ENCODE measurements at places on chromosomes 1 and 21.

DNA sequence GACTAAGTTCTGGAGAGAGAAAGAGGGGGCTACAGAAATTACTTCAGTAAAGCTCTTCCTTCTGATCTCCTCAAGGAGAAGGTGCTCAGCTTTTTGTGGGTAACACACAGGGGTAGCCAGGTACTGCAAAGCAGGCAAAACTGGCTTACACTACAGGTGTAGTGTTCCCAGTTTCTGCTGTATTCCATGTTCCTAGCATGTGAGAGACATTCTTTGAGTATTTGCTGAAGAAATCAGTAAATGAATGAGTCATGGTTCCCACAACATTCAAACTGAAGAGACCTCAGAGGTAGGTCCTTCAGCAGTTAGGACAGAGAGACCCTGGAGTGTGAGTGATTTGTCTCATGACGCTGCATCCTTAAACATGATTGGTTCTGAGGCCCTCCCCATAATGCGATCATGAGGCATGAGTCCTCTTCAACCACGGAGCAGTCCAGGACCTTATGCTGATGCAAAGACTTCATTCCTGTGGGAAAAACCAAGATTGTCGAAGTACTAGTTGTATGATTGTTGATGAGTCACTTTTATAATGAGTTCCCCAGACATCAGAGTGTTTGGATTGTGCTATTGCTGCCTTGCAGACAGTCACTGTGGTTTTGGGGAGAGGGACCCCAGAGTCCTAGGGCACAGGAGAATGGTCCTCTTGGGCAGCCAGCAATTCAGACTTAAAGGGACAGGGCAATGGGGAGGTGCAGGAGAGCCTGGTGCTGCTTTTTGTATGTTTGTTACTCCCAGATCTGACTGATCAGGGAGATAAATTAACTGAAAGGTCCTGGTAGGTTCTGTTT, 2.7 kb upstream of the OR10J4 start:
- no peak for DNase-seq

DNA sequence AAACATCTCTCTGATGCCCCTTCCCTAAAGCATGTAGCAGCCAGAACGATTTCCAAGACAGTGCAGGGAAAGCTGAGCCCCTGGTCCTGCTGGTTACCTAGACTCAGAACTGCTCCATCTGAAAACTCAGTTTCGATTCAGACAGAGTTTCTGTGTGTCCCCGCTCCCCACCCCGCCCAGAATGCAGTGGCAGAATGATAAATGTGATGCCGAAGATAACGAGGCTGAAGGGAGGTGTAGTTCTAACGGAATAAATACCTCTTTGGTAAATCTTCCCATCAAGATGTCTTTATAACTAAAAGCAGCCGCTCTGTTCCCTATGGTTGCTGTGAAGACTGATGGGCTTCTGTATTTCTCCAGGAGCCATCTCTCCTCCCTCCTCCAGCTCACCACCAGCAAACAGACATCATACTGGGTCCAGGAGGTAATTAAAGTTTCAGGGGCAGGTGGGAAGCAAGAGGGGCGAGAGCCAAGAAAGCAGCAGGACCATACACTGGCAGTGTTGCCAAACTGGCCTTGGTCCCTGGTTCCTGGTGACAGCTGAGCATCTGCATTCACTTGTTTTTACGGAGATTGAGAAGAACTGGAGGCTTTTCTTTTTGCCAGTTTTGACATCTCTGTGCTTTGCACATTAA, 76.9 kb downstream of the DDX20 start:
- no peak for DNase-seq

DNA sequence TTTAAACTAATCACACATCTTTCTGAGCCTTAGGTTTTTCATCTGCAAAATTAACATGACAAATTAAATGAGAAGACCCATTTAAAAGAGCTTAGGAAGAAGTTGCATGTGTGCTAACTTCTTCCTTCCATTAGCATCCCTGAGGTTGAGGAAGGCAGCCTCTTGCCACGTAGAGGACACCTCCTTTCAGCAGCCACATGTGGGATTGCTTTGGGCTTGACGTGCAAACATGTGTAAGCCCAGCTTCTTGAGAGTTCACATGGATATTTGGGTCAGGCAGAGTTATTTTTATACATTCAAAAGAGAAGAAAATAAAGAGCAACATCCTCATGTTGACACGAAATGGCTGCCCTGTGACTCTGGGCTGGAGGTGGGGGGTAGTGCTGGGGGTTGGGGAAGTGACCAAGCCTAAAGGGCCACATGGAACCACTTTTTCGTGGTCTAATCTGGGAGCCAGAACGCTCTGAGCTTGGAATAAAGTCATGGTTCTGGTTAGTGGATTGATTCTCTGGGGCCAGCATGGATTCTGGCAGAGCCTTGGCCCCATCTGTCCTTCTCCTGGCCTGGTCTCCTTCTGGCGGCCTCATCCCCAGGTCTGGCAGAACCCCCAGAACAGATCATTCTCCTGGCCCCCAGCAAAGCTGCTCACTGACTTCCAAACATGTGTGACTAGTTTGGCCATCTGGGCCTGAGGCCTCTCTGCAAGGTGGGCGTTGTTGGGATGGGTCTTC, 137.1 kb upstream of the USP24 start:
- DNase-seq: no peak

- DNase-seq: no peak
Measured at GRCh38 chr1:230334447-230334837, 91.7 kb downstream of the PGBD5 start.

DNA sequence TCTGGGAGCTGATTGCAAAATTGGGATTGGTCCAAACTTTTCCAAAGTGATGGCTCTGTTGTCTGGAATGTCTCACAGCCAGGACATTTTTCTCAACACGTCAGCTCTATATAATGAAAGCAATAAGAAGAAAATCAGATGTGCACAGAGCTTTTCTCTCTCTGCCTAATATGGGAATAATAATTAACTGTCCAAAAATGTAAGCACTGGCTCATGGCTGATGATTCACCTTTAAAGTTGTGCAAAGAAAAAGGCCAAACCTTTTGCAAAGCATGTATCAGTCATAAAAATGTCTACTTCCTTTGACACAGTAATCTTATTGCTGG, 30.4 kb downstream of the ZNF281 start:
- DNase-seq: no peak

DNA sequence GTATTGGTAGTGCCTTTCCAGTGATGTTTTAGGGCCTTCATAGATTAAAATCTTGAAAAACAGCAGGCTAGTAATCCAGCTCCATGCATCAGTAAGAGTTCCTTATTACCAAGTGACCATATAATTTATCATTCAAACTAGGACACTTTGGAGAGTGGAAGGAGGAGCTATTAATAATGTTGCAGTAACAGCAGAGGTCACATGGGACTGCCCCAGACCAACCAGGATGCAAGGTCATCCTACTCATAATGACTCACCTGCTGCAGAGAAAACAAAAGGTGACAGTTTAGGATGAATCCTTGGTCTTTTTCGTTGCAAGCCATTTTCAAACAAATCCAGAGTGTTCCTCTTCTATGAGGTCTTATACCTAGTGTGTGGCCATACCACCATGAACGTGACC, 187.4 kb downstream of the NUF2 start:
- no peak for DNase-seq

DNA sequence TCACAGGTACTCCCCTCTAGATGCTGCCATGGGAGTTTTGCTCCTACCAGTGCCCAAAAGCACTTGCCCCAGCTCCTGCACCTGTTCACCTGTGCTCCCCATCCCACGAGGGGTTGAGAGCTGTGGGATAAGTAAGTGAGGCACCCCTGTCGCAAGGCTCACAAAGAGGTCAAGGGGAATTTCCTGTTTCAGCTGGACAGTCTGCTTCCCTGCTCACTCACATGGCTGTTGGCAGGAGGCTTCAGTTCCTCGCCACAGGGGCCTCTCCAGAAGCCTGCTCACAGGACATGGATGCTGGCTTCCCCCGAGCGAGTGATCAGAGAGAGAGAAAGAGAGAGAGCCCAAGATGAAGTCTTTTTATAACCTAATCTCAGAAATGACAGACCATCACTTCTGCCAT, 8.7 kb upstream of the NCMAP start:
- no peak for DNase-seq

DNA sequence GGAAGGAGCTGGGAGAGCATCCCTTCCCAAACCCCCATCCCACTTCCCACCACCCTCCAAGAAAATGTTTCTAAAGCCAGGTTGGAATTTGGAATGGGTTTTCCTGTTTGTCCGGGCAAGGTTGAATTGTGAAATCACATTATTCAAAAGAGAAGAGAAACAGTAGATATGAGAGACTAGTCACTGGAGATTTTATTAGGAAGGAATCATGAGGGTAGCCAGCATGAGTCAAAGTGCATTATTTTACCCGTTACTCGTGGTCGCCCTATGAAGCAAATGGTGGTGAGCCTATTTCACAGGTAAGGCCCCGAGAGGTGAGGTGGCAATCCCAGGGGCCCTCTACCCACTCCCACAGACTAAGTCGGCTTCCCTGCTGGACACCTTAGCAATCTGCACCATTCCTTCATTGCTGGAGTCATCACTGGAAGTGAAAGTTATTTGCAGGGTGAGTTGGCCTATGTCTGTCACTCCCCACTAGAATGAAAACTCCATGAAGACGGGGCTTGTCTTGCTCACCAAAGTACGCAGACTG, 52.8 kb downstream of the TOMM20 start:
- no peak for DNase-seq

DNA sequence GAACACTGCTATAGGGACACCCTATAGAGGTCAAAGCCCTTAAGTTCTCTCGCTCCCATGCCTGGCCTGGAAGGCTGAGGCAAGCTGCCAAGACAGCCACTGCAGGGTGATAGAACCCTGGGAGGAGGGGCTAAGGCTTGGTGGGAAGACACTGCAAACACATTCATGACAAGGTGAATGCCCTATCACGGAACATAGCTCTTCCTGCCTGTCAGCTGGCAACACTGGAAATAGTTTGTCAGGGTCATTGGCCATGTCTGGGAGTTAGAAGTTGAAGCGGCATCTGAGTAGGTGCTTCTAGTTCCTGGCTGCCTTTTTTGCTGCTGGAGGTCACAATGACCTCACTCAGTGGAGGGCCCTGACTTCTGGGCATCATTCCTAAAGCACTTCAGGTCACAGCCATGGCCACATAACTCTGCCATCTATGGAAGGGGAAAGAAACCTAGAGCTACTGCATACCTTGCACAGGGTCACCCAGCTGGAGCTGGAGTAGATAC, 4.2 kb downstream of the FABP3 start:
- no peak for DNase-seq

DNA sequence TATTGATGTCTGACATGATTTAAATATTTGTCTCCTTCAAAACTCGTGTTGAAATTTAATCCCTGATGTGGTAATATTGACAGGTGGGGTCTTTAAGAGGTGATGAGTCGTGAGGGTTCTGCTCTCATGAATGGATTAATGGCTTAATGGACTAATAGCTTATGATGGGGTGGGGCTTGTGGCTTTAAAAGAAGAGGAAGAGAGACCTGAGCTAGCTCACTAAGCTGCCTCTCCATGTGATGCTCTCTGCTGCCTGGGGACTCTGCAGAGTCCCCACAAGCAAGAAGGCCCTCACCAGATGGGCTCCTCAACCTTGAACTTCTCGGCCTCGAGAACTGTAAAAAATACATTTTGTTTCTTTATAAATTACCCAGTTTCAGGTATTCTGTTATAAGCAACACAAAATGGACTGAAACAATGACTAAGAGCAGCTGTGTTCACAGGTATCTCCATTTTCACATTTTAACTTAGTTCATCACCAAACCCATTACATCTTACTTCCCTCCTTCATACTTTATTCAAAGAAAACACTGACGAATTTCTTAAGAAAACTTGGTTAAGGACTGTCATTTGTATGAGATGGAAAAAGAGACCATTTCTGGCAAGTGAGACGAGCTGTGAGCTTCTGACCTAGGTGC, 12.1 kb upstream of the AIM2 start:
- DNase-seq: peak; percentile 24

GRCh38 chr1:17016317-17016661, 4.6 kb upstream of the ATP13A2 start:
- no peak for DNase-seq

DNA sequence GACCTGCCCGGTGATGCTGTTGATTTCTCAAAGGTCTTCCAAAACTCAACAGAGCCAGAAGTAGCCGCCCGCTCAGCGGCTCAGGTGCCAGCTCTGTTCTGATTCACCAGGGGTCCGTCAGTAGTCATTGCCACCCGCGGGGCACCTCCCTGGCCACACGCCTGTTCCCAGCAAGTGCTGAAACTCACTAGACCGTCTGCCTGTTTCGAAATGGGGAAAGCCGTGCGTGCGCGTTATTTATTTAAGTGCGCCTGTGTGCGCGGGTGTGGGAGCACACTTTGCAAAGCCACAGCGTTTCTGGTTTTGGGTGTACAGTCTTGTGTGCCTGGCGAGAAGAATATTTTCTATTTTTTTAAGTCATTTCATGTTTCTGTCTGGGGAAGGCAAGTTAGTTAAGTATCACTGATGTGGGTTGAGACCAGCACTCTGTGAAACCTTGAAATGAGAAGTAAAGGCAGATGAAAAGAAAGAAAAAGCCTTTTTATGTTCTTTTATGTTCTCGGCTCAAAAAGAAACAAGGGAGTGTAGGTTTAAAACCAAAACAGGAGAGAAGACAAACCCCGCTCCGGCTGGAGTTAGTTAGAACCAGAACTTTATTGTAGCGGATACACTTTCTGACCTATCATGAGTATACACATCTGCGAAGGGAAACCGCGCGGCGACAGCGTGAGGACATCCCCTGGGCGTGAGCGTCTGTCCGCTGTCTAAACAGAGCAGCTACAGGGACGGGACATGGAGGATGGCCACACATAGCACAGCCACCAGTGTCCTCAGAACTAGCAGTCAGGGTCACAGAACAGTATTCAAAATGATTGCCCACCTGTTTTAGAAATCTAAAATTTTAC, 77.1 kb downstream of the PIK3CD start:
- no peak for DNase-seq

GRCh38 chr1:180309338-180309737, 79.3 kb downstream of the LHX4 start:
- DNase-seq: no peak

DNA sequence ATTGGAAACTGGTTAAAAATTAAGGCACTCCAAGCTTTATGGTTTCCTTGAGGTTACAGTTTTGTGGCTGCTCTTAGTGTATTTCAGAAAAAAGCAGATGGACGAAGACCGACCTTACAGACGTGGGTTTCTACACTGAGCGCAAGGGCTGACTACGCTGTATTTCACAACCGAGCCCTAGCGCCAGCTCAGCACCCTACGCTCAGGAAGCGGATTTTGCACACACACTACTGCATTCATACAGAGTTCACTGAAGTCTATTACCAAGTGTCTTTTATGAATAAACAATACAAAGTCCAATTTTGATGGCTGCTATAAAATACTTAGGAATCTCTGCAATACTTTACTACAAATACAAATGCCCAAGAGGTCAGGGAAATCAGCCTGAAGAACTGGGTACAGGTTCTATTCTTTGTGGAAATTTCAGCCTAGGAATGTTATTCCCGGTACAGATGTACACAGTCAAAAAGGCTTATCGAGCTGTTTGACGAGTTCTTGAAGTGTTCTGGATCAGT, 23.8 kb downstream of the PTTG1IP start:
- no peak for DNase-seq

GRCh38 chr1:57824535-57824934, 400.7 kb upstream of the DAB1 start:
- DNase-seq: no peak

DNA sequence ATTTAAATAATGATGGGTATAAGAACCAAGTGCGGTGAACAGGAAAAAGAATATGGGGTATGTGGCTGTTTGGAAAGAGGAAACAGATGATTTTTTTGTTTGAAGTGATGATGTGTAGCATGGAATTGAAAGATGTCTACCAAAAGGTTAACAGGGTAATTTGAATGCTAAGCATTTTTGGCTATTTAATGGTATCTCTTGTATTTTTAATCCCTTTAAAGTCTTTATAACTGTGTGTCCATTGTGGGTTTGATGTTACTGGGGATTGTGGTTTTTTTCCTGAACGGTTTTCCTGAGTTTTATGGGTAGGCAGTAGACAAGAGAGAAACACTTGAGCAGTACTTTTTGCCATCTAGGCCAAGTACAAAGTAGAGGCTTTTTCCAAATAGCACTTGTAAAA, 63.2 kb downstream of the PRDM2 start:
- no peak for DNase-seq
